ENCODE measurements at places on chromosomes 16 and 17.

DNA sequence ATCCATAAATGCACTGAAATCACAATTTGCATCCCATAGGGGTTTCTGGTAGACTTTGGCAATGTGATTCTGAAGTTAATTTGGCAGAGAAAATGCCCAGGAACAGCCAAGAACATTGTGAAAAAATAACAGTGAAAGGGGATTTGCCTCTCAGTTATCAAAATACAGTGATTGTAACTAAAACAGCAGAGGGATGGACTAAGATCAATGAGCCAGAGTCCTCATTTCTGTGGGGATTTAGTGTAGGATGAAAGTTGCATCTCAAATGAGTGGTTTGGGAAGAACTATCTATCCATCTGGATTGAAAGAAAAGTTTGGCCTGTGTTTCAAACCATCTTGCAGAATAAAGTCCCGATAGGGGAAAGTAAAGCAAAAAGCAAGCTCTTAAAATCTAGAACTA is 28.1 kb downstream of the MYBBP1A start:
- no peak for DNase-seq

DNA sequence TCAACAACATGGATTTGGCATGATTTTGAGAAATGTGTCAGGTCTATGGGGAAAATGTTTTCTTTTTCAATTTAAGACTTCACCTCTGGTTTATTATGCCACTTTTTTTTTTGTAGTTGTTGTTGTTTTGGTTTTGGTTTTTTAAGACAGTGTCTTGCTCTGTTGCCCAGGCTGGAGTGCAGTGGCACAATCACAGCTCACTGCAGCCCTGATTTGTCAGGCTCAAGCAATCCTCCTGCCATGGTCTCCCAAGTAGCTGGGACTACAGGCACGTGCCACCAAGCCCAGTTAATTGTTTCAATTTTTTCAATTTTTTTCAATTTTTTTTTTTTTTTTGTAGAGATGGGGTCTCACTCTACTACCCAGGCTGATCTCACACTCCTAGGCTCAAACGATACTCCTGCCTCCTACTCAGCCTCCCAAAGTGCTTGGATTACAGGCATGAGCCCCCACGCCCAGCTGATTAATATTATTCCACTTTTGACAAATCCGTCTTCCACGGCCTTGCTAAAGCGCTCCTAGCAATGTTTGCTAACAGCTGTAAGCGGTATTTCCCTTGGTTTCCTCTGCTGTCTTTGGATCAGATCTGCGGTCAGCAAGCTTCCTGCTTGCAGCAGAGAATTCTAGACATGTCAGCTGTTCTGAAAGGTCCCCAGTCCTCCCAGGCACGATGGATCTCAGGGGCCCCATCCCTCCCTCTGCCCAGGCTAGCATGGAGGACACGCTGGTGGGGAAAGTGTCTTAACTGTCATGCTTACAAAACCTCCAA is 7.0 kb upstream of the MILR1 start:
- peak; percentile 42 for DNase-seq

DNA sequence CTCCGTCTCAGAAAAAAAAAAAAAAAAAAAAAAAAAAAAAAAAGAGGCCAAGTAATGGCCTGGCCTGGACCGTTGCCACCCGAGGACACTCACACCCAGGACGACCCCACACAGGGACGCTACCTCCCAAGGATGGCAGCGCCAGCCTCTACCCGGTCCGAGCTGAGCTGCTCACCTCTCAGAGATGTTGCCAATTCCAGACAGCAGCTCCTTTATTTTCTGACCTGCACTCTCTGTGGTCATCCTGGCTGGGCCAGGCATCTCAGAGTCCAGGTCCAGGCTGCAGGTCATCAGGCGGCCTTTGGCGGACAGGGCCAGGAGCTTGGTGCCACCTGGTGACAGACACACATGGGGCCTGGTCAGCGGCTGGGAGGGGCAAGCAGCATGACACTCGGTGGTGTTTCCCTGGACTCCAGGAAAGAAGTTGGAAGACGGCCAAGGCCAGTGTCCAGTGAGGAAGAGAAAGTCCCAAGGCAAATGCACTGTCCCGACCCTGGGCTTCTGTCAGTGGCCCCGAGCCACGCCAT is 3.1 kb downstream of the FAAP100 start:
- DNase-seq, result no peak

GRCh38 chr17:11490171-11490755 is 108.0 kb upstream of the DNAH9 start:
- DNase-seq, result no peak

GRCh38 chr17:2238432-2239169 is 65.0 kb downstream of the SMG6 start:
- no peak for DNase-seq

DNA sequence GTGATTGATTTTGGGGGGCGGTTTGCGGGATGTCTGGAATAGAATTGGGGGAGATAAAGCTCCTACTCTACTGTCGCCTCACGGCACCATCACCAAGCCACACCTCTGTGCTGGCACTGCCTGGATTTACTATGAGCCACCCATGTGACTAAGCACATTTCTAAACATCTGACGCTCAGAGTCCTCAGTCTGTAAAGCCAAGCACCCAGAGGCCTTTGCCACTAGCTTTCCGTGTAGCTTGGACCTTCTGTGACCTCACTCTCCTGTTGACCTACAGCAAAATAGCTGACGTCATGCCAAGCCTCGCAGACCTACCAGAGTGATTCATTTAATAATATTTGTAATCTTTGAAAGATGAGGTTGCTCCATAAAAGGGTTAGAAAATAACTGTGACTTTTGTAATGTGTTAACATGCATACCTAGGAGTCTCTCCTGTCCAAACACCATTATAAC is 38.5 kb upstream of the MYOCD start:
- no peak for DNase-seq

DNA sequence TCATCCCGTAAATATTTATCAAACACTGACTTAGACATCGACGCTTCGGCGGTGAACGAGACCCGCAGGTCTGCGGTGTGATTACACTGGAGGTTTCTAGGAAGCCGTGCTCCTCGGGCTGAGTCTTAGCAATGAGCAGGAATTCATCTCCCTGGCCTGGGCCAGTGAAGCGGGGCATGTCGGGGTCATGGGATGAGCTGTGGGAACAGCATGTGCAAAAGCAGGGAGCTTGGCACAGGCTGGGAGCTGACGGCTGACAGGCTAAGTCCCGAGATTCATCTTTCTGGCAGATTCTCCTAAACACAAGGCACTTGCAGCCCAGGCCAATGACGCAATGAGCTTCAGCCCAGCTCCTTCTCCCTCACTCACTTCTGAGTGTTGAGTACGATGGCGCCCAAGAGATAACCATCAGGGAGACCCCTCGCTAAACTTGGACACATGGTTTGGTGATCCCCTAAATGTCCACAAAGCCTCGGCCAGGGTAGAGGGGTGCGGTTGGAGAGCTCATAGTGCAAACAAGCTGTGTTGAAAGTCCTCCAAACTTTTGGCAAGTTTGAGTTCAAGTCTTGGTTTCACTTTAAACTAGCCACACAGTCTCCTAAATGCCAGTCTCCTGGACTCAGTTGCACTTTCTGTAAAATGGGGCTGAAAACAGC is 12.8 kb downstream of the CRISPLD2 start:
- no peak for DNase-seq

GRCh38 chr16:70685938-70686375 is at the start of gene MTSS2:
TSS of gene MTSS2 (minus strand) at chr16:70686053. CDS start at chr16:70685791, 262 bp downstream.
- no peak for DNase-seq

GRCh38 chr16:79307214-79307613 is 293.3 kb downstream of the MAF start:
- DNase-seq, result no peak

- DNase-seq, result no peak
Measured at GRCh38 chr17:17513626-17514025, 17.4 kb upstream of the RASD1 start.

- DNase-seq, result no peak
Measured at GRCh38 chr16:25894093-25894492, 202.3 kb downstream of the HS3ST4 start.

GRCh38 chr17:63772801-63773271 is 561 bp downstream of the CCDC47 start:
- no peak for DNase-seq

DNA sequence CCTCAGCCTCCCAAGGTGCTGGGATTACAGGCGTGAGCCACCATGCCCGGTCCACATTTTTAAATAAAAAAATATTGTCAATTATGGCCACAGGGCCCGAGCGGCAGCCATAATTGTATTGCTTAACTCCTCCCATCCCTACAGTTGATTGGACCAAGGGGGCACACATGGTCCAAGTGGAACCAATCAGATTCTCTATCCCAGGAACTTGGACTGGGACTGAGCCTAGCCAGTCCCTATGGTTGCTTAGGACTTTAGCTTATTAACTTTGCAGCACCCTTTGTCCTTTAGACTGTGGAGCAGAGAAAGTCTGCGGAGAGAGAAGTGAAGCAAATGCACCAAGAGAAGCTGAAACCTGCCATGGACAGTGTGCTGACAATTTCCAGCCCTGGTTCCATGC is 5.5 kb upstream of the RDM1 start:
- DNase-seq, result no peak

DNA sequence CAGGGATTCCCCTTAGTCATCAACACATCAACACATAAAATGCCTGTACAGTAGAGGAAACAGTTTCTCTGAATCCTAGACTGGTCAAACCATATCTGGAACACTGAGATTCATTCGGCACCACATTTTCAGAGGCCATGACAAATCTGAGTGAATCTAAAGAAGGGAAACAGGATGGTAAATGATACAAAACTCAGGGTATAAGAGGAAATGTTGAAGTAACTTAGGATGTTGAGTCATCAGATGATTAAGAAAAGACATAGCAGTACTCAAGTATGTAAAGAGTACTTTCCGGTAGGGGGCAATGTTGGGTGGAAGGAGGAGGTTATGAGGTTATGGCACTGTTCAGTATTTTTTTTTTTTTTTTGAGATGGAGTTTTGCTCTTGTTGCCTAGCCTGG is 358.5 kb upstream of the PMFBP1 start:
- DNase-seq, result no peak

- no peak for DNase-seq
Measured at GRCh38 chr17:70888324-70888723, 719.0 kb downstream of the KCNJ2 start.

GRCh38 chr17:36862116-36862920 is 75.0 kb upstream of the LHX1 start:
- DNase-seq, result no peak

- DNase-seq, result no peak
Measured at GRCh38 chr16:47721006-47721637, 260.0 kb downstream of the PHKB start.

DNA sequence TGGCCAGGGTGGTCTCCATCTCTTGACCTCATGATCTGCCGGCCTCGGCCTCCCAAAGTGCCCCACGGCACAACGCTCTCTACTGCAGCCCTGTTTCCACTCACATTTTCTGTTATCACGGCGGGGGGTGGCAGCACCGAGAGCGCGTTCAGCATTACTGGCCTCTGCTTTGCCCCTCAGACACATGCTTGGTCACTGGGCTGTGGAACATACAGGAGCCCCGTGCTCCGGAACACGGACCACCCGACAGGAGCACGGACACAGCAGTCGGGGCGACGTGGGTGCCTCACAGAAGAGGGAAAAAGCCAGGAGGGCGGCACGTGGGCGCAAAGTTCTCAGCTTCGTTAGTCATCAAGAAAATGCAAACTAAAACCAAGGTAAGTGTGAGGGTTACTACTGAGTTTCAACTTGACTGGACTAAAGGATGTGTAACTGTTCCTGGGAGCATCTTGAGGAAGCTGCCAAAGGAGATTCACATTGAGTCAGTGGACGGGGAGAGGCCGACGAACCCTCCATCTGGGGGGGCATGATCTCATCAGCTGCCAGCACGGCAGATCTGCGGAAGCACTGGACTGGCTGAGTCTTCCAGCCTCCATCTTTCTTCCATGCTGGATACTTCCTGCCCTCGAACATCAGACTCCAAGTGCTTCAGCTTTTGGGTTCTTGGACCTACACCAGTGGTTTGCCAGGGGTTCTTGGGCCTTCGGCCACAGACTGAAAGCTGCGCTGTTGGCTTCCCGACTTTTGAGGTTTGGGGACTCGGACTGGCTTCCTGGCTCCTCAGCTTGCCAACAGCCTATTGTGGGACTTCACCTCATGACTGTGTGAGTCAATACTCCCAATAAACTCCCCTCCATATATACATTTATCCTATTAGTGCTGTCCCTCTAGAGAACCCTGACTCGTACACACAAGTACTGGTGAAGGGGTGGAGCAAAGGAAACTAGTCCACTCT is 106.8 kb downstream of the ZNF778 start:
- DNase-seq, result no peak

GRCh38 chr17:9895923-9896322 is 9.1 kb downstream of the RCVRN start:
- no peak for DNase-seq

DNA sequence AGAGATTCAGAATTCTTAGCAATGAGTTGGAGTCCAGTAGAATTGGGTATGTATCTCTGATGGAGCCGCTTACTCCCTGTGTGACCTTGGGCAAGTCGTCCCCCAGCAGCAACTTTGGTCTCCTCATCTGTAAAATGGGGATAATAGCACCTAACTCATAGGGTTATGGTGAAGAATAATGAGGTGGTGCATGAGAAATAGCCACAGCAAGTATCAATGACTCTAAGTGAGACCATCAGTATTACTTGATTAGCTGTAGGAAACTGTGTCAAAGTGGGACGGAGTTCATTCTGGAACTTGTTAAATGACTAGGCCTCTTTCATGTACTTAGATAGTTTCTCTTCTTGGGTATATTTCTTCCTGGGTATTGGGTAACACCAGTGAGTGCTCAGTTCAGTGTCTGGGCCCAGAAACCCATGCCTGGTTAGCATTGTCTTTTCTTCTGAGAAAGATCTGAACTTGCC is 6.4 kb downstream of the PRKCB start:
- peak; percentile 25 for DNase-seq

DNA sequence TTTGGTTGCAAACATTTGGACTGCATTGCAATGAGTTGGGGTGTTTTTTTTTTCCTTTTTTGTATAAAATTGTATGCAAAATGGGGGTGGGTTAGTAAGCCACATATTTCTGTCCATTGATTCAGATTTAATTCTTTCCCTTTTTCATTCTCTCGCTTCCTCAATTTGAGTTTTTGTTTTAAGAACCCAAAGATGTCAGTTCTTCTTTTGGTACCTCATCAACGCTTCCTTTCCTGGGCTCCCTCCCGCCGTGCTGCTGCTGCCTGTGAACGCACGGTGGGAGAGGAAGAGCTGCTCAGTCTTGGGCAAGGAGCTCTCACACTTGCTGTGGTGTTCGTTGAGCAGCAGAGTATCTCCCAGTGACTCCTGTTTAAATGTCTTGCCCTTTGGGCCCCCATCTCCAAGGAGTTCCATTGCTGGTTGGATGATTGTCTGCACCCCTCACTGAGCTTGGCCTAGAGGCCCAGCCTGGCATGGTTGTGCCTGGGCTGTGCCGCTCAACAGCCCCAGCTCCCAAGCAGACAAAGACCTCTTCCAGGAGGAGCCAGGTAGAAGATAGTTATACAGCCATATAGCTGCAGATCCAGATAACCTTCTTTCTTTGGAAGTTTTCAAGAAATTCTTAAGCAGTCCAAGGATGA is 13.6 kb downstream of the UBFD1 start:
- no peak for DNase-seq

GRCh38 chr17:17146786-17147406 is 59.2 kb downstream of the PLD6 start:
- peak; percentile 21 for DNase-seq

DNA sequence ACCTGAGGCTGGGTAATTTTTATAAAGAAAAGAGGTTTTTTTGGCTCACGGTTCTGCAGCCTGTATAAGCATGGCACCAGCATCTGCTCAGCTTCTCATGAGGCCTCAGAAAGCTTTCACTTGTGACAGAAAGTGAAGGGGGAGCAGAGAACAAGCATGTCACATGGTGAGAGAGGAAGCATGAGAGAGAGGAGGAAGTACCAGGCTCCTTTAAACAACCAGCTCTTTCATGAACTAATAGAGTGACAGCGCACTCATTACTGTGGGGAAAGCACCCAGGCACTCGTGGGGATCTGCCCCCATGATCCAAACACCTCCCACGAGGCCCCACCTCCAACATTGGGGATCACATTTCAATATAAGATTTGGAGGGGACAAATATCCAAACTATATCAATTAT is 86.8 kb downstream of the USP32 start:
- no peak for DNase-seq
